ENCODE measurements at places on chromosomes 6 and 20.

- no peak for DNase-seq
Measured at GRCh38 chr6:149306967-149307366, 10.5 kb upstream of the TAB2 start.

GRCh38 chr20:18431206-18431605 lies 35.6 kb downstream of the DZANK1 start:
- no peak for DNase-seq

- no peak for DNase-seq
Measured at GRCh38 chr6:25499615-25500235, 152.3 kb upstream of the SCGN start.

DNA sequence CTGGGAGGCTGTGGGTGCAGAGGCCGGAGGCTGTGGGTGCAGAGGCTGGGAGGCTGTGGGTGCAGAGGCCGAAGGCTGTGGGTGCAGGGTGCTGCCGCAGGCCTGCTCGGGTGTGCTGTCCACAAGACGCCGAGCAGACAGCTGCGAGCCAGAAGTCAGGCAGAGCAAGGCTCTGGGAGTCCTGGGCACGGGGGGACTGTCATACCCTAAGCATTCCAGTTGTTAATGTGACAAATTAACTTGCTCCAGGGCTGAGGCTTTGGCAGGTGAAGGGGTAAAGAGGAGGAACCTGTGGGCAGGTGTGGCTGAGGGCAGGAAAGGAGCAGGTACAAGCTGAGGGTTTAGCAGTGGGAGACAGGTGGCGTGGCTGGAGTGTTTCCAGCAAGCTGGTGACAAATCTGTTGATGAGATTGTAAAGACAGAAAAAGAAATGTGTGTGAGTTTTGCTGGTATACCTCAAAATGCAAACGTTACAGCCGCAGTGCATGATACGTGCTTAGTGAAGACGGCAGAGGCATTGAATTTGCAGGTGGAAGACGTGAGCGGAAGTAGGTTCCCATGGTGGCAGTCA lies 14.2 kb upstream of the ADRM1 start:
- no peak for DNase-seq

DNA sequence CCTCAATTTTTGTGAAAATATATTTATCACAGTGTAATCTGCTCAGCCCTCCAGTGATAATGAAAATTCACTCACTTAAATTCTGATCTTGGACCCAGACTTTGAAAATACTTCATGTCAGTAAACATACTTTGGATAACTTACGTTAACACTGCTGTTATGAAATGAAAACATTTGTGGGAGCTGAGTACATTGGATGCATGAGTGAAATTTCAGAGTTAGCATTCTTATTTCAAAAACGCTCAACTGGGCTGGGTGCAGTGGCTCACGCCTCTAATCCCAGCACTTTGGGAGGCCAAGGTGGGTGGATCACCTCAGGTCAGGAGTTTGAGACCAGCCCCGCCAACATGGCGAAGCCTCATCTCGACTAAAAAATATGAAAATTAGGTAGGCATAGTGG lies 196.4 kb downstream of the UTRN start:
- no peak for DNase-seq

DNA sequence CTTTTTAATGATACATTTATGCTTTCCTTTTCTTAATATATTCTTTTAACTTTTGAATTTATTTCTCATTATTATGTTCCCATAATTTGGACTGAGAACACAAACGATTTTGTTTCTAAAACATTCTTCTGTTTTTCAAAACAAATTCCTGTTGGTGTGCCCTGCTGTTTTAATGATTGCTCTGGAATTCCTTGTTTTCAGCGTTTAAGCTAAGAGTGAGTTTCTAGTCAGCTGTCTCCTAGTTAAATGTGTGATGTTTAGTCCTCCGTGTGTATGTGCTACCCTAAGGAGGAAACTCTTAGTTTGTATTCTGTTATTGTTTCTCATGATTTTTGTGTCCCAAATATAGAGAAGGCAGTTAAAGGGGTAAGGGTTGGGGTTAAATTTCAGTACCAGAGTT lies 306.1 kb upstream of the RGS17 start:
- DNase-seq, result no peak
